AG08395 (cell line): ENCODE measurements at places on chromosomes 5 and 9.

DNA sequence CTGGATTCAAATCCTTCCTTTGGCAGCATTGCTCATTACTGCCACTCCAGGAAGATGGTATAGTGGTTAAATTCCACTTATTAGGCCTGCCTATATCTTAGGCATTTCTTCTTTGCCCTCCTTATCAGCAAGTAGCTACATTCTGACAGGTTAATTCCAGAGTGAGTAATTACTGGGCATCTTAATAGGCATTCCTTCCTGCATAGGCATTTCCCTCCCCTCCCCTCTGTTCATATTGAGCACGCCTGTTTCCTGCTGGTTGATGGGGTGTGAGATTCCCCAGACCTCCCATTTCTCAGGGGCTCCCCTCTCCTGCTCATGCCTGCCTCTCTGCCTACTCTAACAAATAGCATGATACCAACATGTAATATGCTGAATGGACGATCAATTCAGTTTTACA, 305.9 kb downstream of the CYLC2 start:
- DNase-seq = no peak

- DNase-seq = no peak
These were observed 7.3 kb upstream of the SLC25A48 start for GRCh38 chr5:135826994-135827671.

DNA sequence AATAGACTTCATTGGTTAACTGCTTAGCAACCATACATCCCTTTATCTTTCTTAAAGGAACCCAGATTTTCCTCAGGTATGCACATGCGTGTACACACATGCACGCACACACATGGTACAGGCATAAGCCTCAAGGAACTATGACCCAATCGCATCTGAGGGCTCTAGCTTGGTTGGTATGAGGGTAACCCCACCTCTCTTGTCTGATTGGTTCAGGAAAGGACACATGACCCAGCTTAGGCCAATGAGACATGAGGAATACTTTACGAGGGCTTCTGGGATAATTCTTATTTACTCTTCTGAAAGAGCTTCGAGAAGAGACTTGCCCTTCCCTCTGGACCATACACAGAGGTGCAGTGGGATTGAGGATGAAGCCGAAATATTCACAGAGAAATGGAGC, 141.9 kb downstream of the FRMD3 start:
- DNase-seq = no peak

- no peak for DNase-seq
These were observed 136.6 kb upstream of the CD180 start for GRCh38 chr5:67333171-67333570.

GRCh38 chr5:154815025-154815424, 35.4 kb downstream of the FAXDC2 start:
- no peak for DNase-seq

DNA sequence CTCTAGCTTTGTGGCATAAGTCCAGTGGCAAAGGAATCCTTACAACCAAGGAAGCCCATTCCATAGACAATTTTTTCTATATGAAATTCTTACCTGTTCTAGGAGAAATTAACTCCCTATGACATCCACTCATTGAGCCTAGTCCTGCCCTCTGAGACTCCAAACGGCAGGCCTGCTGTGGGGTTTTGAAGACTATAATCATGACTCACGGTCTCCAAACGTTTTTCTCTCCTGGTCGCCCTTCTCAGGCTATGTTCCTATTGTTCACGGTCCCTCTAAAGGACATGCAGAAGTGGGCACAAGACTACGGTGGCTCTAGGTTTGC, 611 bp downstream of the EXOSC3 start:
- peak; percentile 18 for DNase-seq

DNA sequence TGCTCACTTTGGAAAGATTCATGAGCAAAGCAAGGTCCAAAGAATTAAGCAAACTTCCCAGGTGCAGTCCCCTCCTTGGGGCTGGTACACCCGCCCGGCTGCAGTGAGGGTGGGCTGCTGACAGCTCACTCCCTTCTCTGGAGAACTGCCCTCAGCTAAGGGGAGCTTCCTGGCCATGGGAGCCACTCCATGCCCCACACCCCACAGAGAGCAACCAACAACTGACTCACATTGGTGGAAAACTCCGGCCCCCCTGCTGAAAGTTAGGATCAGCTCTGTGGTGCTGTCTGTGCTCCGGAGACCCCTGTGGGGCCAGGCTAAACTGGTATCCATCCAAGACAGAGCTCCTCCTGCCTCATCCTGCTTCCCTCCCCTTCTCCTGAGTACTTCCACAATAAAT, 223.0 kb downstream of the GABBR2 start:
- DNase-seq = no peak

DNA sequence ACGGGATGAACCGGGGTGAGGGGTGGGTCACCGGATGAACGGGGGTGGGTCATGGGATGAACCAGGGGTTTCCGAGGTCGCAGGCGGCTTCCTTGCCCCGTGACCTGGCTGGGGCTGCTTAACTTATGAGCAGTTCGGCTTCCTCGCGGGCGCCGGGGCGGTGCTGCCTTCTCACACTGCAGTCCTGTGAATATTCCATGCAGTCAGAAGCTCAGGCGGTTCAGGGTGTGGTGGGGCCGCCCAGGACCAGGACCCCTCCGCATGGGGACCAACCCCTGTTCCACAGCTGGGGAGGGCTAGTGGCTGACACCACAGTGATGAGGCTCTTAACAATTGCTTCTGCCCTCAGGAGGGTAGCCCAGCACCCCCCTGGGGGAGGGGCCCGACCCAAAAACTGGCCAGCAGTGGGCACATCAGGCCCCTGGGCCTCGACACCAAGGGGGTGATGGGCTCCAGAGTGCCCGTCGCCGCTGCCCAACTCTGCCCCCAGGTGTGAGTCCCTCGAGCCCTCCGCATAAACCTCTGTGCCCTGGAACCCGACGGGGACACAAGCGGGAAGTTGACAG, 30.9 kb upstream of the SLC9A3 start:
- DNase-seq = no peak

GRCh38 chr9:34650816-34651215, 1.2 kb upstream of the IL11RA start:
- DNase-seq = no peak

DNA sequence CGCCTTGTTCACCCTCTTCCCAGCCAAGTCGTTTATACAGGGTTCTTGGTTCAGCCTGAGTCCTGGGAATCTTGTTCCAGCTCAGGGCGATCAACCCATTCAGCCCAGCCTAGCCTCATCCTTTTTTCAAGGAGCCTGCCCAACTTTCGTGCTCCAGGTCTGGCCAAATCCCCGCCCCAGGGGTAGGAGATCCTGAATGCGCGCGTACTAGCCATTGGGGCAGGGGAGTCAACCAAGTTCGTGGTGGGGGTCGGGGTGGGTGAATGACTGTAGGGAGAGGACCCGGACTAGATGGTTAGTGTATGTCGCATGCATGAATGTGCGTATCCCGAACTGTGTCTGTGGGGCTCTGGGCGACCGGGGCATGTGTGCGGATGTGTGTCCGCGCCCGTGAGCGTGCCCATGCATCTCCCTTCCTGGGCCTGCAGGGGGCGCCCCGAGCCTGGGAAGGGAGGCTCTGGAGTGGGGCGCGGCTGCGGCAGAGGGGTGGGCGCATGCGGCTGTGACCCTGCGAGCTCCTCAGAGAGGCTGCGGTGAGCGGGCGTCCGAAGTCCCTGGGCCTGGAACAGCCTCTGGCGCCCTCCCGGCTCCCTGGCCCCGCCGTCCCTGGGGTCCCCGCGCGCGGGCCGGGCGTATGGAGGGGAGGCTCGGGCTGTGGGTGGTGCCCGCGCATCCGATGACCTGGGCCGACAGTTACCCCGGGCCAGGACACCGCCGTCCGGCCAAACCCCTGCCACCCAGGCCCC, 8.7 kb downstream of the CCL21 start:
- DNase-seq = peak; percentile 80

GRCh38 chr9:113523421-113524141, 60.1 kb downstream of the RGS3 start:
- DNase-seq = peak; percentile 67

GRCh38 chr9:2729003-2729402, 11.7 kb downstream of the KCNV2 start:
- DNase-seq = no peak

GRCh38 chr9:12802093-12802492, 27.3 kb downstream of the LURAP1L start:
- DNase-seq = no peak

GRCh38 chr9:80873861-80874260, 815.5 kb downstream of the TLE1 start:
- DNase-seq = peak; percentile 36

- no peak for DNase-seq
These were observed 3.6 kb downstream of the MACROH2A1 start for GRCh38 chr5:135395451-135395850.

- DNase-seq = no peak
These were observed 3.8 kb downstream of the TCOF1 start for GRCh38 chr5:150361301-150361700.

- no peak for DNase-seq
These were observed 285.7 kb downstream of the AOPEP start for GRCh38 chr9:95012035-95012708.

- DNase-seq = peak; percentile 52
These were observed 16.0 kb upstream of the PHF19 start for GRCh38 chr9:120892748-120893610.

DNA sequence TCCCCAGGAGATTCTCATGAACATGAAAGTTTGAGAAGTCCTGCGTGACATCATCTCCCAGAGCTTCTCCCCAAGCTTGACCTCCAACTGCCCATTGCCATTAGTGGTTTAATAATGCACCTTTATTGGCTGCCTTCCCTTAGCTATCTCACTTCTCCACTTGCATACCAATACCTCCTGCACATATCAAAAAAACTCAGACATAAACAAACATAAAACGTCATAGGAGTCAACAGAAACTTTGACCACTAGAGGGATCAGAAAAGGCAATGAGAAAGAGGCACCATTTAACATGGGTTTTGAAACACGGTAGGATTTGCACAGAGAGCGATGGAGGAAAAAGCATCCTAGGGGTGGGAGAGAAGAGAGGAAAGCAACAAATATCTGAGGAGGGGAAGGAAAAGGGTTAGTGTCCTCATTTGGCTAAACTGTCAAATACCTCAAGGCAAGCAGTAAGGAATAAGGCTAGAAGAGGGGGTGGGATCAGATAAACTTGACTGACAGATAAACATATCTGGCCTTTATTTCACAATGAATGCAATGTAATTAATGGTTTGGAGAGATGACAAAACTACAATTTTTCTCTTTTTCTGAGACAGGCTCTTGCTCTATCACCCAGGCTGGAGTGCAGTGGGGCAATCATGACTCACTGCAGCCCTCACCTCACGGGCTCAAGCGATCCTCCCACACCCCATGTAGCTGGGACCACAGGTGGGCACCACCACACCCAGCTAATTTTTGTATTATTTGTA, 27.0 kb downstream of the GNAQ start:
- no peak for DNase-seq

GRCh38 chr5:65722575-65723403, 784 bp downstream of the NLN start:
- peak; percentile 77 for DNase-seq

DNA sequence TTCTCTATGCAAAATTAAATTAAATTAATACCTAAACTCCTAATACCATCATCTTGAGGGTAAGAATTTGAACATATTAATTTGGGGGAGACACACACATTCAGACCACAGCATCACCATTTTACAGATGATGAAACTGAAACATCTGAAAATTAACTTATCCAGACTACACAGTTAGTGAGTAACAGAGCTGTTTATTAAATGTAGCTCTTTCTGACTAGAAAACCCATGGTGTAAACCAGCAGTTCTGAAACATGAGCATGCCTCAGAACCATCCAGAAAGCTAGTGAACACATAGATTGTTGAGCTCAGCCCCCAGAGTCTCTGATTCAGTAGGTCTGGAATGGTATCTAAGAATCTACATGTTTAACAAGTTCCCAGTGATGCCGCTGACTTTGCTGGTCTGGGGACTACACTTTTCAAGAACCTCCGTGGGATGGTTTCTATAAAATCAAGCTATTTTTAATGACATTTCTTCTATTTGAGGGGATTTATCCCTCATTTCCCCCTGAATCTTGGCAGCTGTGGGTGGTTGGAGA, 113.5 kb downstream of the RORB start:
- DNase-seq = no peak

- no peak for DNase-seq
These were observed 13.5 kb upstream of the NDFIP1 start for GRCh38 chr5:142095035-142095434.

- DNase-seq = no peak
These were observed 243.3 kb downstream of the ACTL7B start for GRCh38 chr9:108612513-108612912.

DNA sequence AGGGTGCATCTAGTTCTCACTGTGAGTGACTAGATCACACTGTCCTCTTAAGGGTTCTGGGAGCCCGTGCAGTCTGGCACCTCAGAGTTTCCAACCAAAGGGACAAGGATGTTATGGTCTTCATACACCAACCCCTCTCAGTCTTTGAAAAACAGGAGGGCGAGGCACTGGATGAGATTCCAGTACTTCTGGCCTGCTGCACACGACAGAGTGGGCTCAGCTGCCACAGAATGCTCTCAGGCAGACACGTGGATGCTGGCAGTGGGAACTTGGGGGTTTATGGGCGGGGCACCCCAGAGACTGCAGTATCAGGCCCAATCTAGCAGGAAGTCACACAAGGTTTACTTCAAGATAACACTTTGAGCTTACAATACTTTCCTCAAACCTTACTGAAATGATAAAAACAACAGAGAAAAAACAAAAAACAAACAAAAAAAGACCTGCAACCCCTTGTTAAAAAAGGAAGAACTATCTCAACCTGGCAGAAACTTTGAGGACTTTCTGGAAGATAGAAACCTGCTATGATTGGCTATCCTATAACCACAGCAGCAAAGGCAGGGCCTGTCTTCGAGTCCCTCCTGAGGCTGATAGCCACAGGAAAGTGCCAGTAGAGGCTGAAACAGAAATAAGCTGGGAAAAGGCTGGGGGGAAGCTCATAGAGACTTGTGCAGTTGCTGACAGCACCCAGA, 28.3 kb upstream of the TGFBR1 start:
- DNase-seq = no peak

- DNase-seq = peak; percentile 77
These were observed 123.9 kb upstream of the HAPLN1 start for GRCh38 chr5:83844449-83845068.

DNA sequence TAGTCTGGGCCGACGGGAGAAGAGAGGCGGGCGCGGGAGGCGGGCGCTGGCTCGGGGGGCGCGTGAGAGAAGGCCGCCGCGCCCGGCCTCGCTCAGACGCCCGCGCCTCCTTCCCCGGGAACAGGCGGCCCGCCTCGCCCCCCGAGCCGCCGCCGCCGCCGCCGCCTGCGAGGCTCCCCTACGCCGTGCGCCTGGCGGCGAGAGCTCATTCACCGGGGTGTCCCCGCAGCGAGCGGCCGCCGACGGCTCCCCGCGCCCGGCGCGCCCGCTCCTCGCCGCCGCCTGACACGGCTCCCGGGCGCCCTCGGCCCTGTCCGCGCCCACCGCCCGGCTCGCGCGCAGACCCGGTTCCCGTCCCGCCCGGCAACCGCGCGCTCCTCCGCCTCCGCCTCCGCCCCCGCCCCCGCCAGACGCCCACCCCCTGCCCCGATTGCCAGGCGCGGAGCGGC, at the start of gene GNAQ:
TSS of gene GNAQ (minus strand) at position 368 of the 449 bp plus-strand sequence. CDS start 576 bp downstream, outside the sequence.
- DNase-seq = peak; percentile 11

- peak; percentile 96 for DNase-seq
These were observed 52.3 kb downstream of the NTNG2 start for GRCh38 chr9:132214027-132214622.
